ENCODE measurements at places on chromosomes 6 and 20. TPM values are rescaled to one million over a fixed set of nuclear protein-coding genes. Genes with fewer than 3 reads are reported as not detected.

The EDN1 gene
- 9.5 TPM for total RNA-seq

The SLC17A3 gene
- total RNA-seq = not detected

The MDN1 gene
- total RNA-seq = 13.2 TPM

The VARS1 gene
- 25.0 TPM for total RNA-seq

The COL21A1 gene
- total RNA-seq = 35.2 TPM

GRCh38 chr6:26388014-26388413 lies 5.1 kb downstream of the BTN2A2 start:
- H3K27ac ChIP-seq = no peak overlapping the region
- H3K4me1 ChIP-seq = peaks cover 9% of the 10 kb centered on the region
- H3K4me3 ChIP-seq = no peak overlapping the region
- no peak for DNase-seq
- H3K27me3 ChIP-seq = no peaks in the 10 kb centered on the region

GRCh38 chr20:20971810-20972209 lies 134.3 kb downstream of the LINC00237 start:
- H3K4me3 ChIP-seq = no peak overlapping the region
- peaks cover 15% of the 10 kb centered on the region for H3K27me3 ChIP-seq
- no peaks in the 10 kb centered on the region for H3K4me1 ChIP-seq
- H3K36me3 ChIP-seq = no peaks in the 10 kb centered on the region
- no peak overlapping the region for H3K27ac ChIP-seq

DNA sequence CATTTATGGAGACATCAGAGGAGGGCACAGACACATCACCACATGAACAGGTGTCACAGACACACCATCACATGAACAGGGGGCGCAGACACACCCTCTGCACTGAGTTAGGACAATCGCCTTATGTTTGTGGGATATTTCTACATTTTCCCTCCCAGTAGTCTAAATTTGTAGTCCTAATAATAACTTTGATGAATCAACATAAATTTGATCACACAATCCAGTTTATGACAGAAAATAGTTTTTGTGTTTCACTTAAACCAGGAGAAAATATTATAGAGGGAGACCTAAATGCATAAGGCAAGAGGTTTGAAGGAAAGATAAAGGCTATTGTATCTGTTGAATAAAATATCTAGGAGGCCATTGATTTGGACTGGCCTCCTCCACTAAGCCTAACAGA lies 195.7 kb downstream of the GPX5 start:
- DNase-seq = no peak
- no peak overlapping the region for H3K27ac ChIP-seq
- no peaks in the 10 kb centered on the region for H3K36me3 ChIP-seq
- H3K4me3 ChIP-seq = no peak overlapping the region
- H3K27me3 ChIP-seq = peaks cover 17% of the 10 kb centered on the region
- H3K4me1 ChIP-seq = no peaks in the 10 kb centered on the region

DNA sequence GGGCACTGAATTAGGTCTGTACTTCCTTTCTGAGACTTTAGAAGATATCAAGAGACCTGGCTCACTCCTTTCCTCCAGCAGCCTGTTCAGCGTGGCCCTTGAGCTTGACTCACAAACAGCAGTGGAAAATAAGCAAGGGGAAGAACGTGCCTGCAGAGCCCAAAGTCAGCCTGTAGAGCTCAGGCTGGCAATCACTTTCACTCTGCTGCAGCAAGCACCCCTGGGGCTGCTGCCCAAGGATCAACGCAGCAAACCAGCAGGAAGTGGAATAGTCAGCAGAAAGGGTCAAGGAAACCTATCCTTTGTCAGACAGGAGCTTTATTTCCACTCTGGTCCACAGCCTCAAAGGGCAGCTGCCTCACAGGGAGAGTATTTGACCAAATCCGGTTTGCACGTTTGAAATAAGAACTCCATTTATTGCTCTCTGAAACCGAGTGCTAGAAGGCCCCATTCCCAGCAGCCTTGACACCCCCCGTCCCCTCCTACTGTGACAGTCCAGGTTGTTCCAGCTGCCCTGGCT lies 77.4 kb downstream of the PRDM1 start:
- H3K4me3 ChIP-seq = no peak overlapping the region
- peaks cover 4% of the 10 kb centered on the region for H3K4me1 ChIP-seq
- H3K36me3 ChIP-seq = no peaks in the 10 kb centered on the region
- peak overlapping the region; percentile 63 for H3K27ac ChIP-seq
- H3K27me3 ChIP-seq = no peaks in the 10 kb centered on the region

DNA sequence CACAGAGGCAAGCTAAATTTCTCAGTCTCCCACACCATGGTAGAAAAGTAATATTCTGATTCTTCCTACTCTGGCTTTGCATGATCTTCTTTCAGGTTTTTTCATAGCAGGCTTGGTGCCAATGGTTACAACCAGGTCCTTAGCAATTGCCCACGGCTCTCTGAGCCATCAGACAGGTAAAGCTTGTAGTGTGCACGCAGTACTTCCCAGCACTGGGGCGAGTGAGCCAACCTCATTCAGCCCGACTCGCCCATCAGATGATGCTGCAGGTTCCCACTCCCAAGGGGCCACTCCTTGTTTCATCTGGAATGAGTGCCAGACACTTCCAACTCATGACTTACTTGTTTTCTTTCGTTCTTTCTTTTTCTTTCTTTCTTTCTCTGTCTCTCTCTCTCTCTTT lies 78.3 kb downstream of the PERP start:
- no peak overlapping the region for H3K27ac ChIP-seq
- peaks cover 14% of the 10 kb centered on the region for H3K4me1 ChIP-seq
- H3K27me3 ChIP-seq = no peaks in the 10 kb centered on the region
- H3K36me3 ChIP-seq = no peaks in the 10 kb centered on the region
- no peak for DNase-seq

DNA sequence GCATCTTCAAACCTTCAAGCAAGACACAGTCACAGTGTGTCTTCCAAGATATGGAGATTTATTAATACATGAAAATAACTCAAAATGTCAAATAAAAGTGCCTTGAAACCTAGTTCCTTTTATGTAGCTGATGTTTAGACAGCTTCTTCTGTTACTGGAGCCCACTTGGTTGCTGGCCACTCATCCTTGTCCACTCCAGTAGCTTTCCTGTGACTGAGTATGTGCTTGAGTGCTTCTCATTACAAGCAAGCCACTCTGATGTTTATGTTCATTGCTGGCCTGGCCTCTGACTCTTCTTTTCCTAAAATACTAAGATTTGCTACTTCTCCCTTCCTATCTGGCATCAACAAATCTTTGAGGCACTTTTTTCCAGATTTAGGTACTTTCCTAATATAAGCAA lies 545.2 kb upstream of the MAN1A1 start:
- H3K27me3 ChIP-seq = no peaks in the 10 kb centered on the region
- H3K4me3 ChIP-seq = no peak overlapping the region
- peaks cover 11% of the 10 kb centered on the region for H3K4me1 ChIP-seq
- no peak overlapping the region for H3K27ac ChIP-seq
- no peaks in the 10 kb centered on the region for H3K36me3 ChIP-seq
- DNase-seq = no peak

GRCh38 chr20:44038681-44039123 lies 124.0 kb downstream of the TOX2 start:
- H3K4me1 ChIP-seq = no peaks in the 10 kb centered on the region
- H3K36me3 ChIP-seq = no peaks in the 10 kb centered on the region
- peak; percentile 48 for DNase-seq
- H3K27me3 ChIP-seq = no peaks in the 10 kb centered on the region

GRCh38 chr6:169650959-169651292 lies 50.9 kb downstream of the WDR27 start:
- DNase-seq = no peak
- no peak overlapping the region for H3K27ac ChIP-seq
- peaks cover 7% of the 10 kb centered on the region for H3K4me1 ChIP-seq

DNA sequence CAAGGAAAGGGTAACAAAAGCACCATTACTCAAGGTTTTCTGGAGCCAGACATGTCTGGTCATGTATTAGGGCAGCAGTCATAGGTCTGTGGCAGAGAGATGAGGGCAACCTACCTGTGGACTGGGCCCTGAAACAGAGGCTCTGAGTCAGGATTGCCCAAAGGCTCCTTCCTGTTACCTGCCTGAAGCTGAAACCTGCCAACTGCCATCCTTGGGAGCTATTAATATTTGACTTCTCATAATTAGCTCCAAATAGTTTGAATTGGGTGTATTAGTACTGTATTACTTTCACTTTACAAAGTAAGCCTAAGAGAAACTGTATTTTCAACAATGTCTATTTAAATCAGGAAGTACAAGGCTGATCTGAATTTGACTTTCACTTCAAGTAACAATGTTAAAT lies 72.0 kb upstream of the TBX18 start:
- DNase-seq = no peak
- H3K36me3 ChIP-seq = no peaks in the 10 kb centered on the region
- H3K27me3 ChIP-seq = no peaks in the 10 kb centered on the region
- no peak overlapping the region for H3K27ac ChIP-seq

- peak overlapping the region; percentile 96 for H3K27ac ChIP-seq
- peak overlapping the region; percentile 83 for H3K4me3 ChIP-seq
- H3K27me3 ChIP-seq = no peaks in the 10 kb centered on the region
Measured at GRCh38 chr6:31836474-31837368, 9.2 kb downstream of the HSPA1B start.

DNA sequence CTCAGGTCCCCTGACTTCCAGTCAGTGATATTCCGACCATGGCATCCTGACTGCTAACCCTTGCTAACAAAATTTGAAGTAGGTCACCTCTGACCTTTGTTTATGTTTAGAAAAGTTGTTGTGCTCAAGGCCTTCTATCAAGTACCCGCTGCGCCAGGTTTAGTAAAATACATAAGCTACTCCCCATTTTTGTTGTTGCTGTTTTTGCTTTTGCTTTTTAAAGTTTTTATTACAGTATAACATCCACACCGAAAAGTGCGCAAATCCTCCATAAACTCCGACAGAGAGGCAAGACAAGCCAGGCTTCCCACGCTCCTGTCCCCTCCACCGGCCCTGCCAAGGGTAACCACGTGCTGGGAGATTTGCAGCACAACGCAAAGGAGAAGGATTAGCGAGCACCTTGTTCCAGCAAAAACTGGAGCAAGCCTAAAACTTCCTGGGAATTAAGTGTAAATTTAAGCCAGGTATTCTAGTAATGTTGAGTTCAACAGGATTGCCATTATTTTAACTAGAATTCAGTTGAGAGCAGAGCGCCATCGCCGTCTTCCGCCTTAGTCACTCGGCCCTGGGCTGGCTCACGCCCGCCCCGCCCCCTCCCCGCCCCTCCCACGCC lies 17.8 kb upstream of the HMGN4 start:
- H3K4me3 ChIP-seq = peak overlapping the region; percentile 60
- H3K4me1 ChIP-seq = peaks cover 12% of the 10 kb centered on the region
- DNase-seq = peak; percentile 84

DNA sequence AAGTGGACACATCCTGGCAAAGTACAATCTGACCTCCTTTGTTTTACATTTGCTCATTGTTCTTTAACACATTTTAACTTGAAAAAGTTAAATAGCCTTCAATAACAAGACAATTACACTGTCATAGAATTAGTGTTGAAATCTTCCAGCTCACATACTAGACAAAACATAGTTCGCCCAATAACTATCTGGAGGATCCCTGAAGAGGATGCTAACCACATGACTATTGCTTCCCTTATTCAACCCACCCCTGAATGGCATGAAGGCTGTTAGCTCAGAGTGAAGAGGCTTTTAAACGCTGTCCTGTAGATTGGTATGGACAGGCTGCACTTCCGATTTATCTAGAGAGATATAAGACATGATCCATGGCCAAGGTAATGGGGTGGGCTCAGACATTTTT lies 15.0 kb upstream of the DSE start:
- no peaks in the 10 kb centered on the region for H3K36me3 ChIP-seq
- H3K27me3 ChIP-seq = no peaks in the 10 kb centered on the region
- H3K4me1 ChIP-seq = peaks cover 10% of the 10 kb centered on the region
- no peak overlapping the region for H3K27ac ChIP-seq
- no peak overlapping the region for H3K4me3 ChIP-seq

DNA sequence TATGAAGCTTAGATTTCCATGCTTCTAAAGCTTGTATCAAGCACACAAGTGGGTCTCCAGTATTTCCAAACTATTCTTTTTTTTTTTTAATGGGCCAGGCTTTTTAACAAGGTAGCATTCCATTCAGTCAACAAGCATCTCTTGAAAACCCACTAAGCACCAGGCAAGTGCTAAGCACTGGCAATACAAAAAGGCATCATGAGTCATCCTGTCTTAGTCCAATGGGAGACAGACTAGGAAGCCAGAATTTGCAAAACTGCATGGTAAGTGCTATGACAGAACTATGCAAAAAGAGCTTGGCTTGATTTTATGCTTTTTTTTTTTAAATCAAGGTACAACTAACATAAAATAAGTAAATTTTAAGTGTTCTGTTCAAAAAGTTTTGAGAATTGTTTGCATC lies 109.3 kb upstream of the DST start:
- no peaks in the 10 kb centered on the region for H3K27me3 ChIP-seq
- H3K4me3 ChIP-seq = no peak overlapping the region
- no peak for DNase-seq
- no peaks in the 10 kb centered on the region for H3K36me3 ChIP-seq

- H3K36me3 ChIP-seq = no peaks in the 10 kb centered on the region
- no peak for DNase-seq
- no peaks in the 10 kb centered on the region for H3K4me1 ChIP-seq
- H3K4me3 ChIP-seq = no peak overlapping the region
- no peak overlapping the region for H3K27ac ChIP-seq
Measured at GRCh38 chr6:27970444-27970843, 13.4 kb downstream of the OR2B6 start.

GRCh38 chr6:106773522-106773921 lies 144.1 kb downstream of the QRSL1 start:
- no peaks in the 10 kb centered on the region for H3K27me3 ChIP-seq
- H3K4me1 ChIP-seq = no peaks in the 10 kb centered on the region
- DNase-seq = no peak
- no peak overlapping the region for H3K4me3 ChIP-seq
- no peaks in the 10 kb centered on the region for H3K36me3 ChIP-seq

DNA sequence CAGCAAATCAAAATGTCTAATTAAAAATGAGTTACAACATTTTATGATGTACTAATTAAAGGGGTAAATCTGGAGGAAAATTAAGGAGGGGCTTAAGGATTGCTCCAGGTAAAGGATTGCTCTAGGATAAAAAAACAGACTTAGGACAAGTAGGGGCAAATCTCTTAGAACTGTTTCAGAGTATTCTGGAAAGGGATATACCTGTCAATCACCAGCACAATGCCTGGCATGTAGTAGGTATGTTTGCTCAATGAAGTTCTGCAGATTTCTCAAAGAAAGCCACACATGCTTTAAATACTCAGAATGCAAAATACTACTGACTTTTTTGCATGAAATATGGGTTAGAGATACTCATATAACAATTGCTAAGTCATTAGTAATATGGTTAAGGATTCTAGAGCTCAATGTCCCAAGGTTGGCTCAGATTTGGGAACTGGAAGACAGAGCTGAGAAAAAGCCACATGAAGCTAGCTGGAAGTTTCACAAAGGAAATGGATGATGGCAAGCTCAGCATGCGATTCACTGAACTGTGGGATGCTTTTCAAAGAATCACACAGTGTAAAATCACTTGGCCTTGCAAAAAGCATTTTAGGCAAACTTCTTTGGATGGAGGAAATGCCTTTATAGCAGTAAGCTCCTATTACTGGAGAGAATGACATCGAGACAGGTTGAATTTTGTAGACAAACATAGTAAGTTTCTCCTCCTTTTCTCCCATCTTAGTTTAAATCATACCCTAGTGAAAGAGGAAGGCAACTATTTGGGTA lies 72.8 kb downstream of the MAP3K5 start:
- no peak for DNase-seq
- H3K4me1 ChIP-seq = no peaks in the 10 kb centered on the region
- no peaks in the 10 kb centered on the region for H3K36me3 ChIP-seq
- H3K4me3 ChIP-seq = no peak overlapping the region
- H3K27ac ChIP-seq = no peak overlapping the region
- H3K27me3 ChIP-seq = no peaks in the 10 kb centered on the region

All from sigmoid colon (tissue), 7 donors.